ENCODE measurements at places on chromosomes 7 and 10. TPM values are rescaled to one million over a fixed set of nuclear protein-coding genes. Genes with fewer than 3 reads are reported as not detected.

Gene LBX1
- not detected for total RNA-seq

GRCh38 chr7:14115701-14116100, 126.2 kb upstream of the ETV1 start:
- DNase-seq: no peak

Gene STAMBPL1
- 2.0 TPM for total RNA-seq

GRCh38 chr7:571718-572415, 52.2 kb upstream of the PDGFA start:
- DNase-seq: peak; percentile 34

DNA sequence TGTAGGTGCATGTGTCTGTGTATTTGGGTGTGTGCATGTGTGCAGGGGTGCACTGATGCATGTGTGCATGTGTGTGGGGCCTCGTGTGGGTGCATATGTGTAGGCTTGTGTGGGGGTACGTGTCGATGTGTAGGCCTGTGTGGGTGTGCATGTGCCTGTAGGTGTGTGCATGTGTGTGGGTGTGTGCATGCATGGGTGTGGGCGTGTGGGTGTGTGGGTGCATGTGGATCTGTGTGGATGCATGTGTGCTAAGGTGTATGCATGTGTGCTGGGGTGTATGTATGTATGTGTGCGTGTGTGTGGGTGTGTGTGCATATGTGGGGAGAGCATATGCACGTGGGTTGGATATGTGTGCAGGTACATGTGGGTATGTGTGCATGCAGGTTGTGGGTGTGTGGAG, 73.2 kb downstream of the NKX6-2 start:
- peak; percentile 52 for DNase-seq

DNA sequence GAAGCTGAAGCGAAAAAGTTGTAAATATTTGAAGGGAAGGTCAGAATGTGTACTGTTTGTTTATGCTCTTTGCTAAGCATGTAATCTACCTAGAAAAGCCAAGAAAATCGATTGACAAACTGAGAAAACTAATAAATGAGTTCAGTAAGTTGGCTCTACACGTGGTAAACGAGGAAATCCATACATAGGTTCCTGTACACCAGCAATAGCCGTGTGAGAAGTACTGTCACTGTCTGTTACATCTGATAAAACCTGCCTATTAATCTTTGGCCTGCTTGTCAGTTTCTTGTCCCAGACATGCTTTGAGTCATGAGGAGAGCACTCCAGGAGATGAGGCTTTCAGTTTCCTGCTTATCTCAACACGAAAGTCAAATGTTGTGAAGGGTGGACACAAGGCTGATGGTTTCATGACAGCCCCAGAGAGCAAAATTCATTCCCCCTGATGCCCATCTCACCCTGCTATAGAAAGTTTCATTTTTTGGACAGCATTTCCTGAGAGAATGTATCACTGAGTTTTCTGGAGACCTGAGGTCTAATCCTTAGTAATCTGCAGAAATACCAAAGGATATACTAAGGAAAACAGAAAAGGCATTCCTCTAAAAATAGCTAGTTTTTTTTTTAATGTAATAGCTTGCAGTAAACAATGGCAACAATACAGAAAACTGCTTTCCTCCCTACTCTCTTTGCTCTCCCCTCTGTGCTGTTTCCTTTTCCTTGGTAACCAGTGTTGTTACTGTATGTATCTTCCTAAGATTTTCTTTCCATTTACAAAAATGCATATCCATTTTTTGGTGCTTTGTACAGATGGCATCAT, 18.8 kb downstream of the BMPR1A start:
- DNase-seq: no peak

Gene DLX5
- total RNA-seq: not detected

DNA sequence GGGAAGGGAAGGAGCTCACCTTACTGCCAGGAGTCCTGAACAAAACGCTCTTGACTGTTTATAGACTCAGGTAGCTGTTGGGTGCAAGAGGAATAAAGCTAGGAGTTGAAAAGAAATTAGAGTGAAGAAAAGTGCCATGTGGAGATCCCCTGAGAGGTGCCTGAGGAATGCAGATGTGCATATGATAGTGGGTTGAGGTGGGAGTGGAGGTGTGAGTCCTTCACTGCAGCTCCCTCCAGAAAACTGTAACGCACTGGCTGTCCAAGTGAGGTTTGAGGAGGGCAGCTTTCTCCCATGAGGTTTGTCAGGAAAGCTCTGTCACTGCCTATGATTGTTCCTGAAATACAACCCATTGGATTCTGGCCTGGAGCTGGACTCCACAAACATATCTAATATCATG, 904.8 kb upstream of the POT1 start:
- DNase-seq: no peak

Gene FKBP6
- total RNA-seq: not detected

GRCh38 chr7:89771003-89771636, 383.1 kb upstream of the STEAP1 start:
- no peak for DNase-seq

- no peak for DNase-seq
Measured at GRCh38 chr7:111802194-111802772, 240.0 kb upstream of the IMMP2L start.

Gene WEE2
- not detected for total RNA-seq

- no peak for DNase-seq
Measured at GRCh38 chr10:126716366-126716765, 45.9 kb upstream of the C10orf90 start.

Gene OR13A1
- total RNA-seq: not detected

Gene TMEM213
- not detected for total RNA-seq

DNA sequence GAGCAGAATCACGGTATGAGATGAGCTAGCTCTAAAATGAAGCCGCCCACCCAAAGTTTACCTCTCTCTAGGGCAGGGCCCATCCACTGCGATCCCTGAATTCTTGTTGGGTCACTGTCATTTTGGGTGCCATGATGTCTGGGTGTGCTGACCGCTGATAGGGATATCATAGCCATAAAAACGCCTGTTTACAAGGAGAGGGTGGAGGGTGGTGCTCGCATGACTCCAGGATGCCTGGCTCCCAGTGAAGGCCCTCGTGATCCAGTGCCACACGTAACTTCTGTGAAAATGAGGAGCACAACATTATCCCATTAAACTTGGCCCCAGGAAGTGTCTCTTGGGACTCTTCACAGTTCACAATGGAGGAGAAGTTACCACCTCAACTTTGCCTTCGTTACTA, 139.5 kb downstream of the TCF7L2 start:
- DNase-seq: no peak

All from Right ventricle myocardium inferior (tissue), 1 donor.